Left cardiac atrium (tissue), 4 donors: ENCODE measurements at places on chromosomes 1 and 21. TPM values are rescaled to one million over a fixed set of nuclear protein-coding genes. Genes with fewer than 3 reads are reported as not detected.

The LMO4 gene
- total RNA-seq, result 50.6 TPM

The SLAMF9 gene
- not detected for total RNA-seq

The MTF1 gene
- 14.9 TPM for total RNA-seq

The OVAAL gene
- total RNA-seq, result 0.53 TPM

The LCE2C gene
- total RNA-seq, result not detected

The TCP10L gene
- total RNA-seq, result 1.9 TPM

The GPR52 gene
- 2.2 TPM for total RNA-seq

The INAVA gene
- 0.29 TPM for total RNA-seq

The PRAMEF26 gene
- total RNA-seq, result not detected

The C1orf232 gene
- not detected for total RNA-seq

The ECM1 gene
- 40.6 TPM for total RNA-seq

The TRIM67 gene
- 0.12 TPM for total RNA-seq

The OR14I1 gene
- total RNA-seq, result not detected

The CFH gene
- total RNA-seq, result 257 TPM

The MXRA8 gene
- 44.3 TPM for total RNA-seq

The VSIG8 gene
- not detected for total RNA-seq

The TMEM39B gene
- total RNA-seq, result 8.2 TPM

GRCh38 chr1:224380003-224380402 lies 23.3 kb downstream of the CNIH4 start:
- no peak for DNase-seq

DNA sequence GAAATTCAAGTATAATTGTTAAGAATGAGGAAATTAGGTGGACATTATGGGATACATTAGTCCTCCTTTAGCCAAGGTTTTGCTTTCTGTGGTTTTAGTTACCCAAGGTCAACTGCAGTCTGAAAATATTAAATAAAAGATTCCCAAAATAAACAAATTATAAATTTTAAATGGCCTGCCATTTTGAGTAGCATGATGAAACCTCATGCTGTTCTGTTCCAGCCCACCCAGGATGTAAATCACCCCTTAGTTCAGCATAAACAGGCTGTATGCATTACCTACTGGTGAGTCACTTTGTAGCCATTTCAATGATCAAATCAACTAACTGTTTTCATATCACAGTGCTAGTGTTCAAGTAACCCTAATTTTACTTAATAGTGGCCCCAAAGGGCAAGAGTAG lies 132.5 kb upstream of the LYPLAL1 start:
- no peak for DNase-seq

- DNase-seq, result no peak
Observed at GRCh38 chr1:89894210-89895201, 73.7 kb downstream of the LRRC8D start.

DNA sequence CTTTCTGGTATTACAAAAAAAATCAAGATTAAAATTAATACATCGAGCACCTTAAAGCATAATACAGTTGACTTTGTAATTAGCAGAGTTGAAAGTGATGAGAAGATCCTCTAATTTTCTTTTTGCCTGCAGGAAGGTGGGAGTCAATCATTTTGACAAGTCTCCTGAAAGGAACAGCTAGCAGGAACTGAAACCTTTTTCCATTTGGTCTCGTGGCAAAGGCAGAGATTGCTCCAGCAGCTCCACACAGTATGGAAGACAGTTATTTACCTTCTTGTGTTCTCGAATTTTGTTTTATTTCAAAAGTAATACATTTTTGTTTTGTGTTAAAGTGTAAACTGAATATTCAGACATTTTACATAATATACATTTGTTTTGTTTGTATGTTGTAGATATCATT lies 7.7 kb downstream of the S100PBP start:
- no peak for DNase-seq

DNA sequence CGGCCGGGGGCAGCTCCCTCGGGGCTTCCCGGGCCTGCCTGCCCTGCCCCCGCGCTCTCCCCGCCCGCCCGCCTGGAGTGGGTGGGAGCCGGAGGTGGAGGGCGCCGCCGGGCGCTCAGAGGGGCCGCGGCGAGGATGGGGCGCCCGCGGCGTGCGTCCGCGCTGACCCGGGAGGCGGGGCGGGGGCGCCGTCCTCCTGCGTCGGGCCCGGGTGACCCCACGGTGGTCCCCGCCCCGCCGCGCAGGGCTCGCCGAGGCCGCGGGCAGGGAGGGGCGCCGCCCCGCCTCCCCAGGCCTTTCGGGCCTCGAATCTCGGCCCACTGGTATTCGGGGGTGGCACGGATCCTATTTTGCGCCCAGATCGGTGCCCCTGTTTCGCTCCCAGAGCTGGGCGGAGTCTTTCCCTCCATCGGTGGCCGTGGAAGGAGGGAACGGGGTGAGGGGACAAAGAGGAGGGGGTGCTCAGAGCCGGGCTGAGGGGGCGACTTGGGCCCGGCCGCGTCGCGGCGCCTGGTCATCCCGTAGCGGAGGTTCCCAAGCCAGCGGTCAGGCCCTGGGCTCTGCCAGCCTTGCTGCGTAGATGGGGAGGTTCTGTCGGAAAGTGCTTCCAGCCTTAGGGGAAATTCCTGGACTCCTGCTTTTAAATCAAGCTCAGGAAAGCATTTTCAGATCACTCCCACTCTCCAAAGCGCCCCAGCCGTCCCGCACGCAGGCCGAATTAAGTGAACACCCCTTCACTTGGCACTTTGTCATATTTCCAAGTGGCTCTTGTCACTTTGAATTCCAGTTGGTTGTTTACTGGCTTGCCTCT lies 545 bp downstream of the PATJ start:
- DNase-seq, result peak; percentile 64

DNA sequence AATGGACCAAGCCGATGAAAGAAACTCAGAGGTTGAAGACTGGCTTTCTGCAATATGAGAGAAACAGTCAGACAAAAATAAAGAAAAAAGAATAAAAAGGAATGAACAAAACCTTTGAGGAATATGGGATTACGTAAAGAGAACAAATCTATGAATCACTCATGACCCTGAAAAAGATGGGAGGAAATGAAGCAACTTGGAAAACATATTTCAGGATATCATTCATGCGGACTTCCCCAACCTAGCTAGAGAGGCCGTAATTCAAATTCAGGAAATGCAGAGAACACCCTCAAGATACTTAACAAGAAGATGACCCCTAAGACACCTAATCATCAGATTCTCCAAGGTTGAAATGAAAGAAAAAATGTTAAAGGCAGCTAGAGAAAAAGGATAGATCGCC lies 705.3 kb upstream of the CHRM3 start:
- no peak for DNase-seq

- DNase-seq, result no peak
Observed at GRCh38 chr1:179295164-179295755, 1.7 kb downstream of the SOAT1 start.

DNA sequence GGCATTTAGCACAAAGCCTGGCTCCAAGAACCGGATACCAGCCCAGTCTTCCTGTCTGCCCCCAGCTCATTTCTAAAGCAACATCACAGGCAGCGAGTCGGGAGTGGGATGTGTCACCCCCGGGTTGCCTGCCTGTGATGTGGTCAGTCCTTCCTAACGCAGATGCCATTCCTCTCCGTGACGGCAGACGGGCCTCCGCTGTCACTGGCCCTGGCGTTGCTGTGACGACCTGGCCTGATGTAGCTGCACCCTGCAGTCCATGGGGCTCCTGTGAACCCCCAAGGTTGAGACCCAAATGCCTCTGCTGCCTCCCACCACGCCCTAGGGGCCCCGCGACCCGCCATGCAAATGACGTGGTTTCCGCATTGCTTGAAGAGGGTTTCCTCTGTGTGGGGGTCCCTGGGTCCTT lies 12.3 kb downstream of the TNFRSF1B start:
- DNase-seq, result peak; percentile 57

GRCh38 chr1:25679171-25679570 lies 62.6 kb downstream of the MAN1C1 start:
- no peak for DNase-seq

GRCh38 chr1:10980094-10980577 lies 32.3 kb upstream of the TARDBP start:
- peak; percentile 79 for DNase-seq

GRCh38 chr1:114986286-114986685 lies 43.3 kb upstream of the TSHB start:
- no peak for DNase-seq

- DNase-seq, result no peak
Observed at GRCh38 chr1:208089761-208090370, 154.3 kb downstream of the PLXNA2 start.

- DNase-seq, result no peak
Observed at GRCh38 chr1:185957441-185958363, 223.5 kb downstream of the HMCN1 start.

DNA sequence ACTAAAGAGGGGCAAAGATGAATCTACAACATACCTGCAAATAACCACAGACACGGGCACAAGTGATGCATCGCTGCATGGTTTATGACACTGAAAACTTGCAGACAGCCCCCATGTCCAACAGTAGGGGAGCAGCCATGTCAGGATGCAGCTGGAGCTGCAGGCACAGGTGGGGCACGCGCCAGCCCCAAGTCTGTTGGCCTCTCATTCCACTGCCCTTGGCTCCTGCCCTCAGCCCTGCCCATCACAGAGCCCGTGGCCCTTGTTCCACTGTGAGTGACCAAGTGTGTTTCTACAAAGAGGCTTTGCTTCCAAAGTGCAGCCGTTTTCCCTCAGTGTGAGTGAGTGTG lies 3.2 kb upstream of the PADI4 start:
- no peak for DNase-seq

- no peak for DNase-seq
Observed at GRCh38 chr1:54052431-54052933, 522 bp downstream of the TMEM59 start.

DNA sequence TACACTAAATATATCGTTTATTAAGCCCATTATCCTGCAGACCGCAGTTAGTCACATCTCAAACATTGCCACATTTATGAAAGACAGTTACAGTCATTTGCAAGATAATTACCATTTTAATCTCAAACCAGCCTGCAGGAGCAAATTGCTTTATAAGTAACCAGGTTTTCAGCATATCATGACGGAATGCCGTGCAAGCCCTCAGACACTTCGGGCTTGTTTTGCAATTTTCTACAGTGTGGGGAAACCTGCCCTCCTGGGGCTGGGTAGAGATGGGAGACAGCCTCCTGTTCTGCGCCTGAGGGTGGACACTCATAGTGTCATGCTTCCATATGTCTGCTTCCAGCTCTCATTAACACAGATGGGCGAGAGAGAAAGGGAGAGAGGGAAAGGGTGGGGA lies 563.9 kb downstream of the NPHP4 start:
- DNase-seq, result no peak

DNA sequence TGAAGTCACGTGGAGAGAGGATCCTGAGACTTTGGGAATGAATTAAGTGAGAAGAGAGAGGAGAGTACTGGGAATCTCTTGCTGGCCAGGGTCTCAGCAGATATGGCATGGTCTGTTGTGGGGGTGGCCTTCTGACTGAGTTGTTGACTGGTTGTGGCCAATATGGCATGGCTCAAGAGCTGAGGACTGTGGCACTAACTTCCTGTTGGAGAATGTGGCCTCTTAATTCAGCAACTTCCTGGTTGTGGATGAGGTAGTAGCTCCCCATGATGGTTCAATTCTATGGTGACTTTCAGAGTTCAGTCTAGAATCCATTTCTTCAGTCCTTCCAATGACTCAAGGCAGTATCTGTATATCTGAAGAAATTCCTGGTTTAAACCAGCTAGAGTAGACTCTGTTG lies 44.7 kb upstream of the PAXBP1 start:
- DNase-seq, result no peak

GRCh38 chr1:61979729-61980128 lies 214.9 kb upstream of the L1TD1 start:
- no peak for DNase-seq

GRCh38 chr21:16022921-16023320 lies 293.1 kb downstream of the USP25 start:
- no peak for DNase-seq

DNA sequence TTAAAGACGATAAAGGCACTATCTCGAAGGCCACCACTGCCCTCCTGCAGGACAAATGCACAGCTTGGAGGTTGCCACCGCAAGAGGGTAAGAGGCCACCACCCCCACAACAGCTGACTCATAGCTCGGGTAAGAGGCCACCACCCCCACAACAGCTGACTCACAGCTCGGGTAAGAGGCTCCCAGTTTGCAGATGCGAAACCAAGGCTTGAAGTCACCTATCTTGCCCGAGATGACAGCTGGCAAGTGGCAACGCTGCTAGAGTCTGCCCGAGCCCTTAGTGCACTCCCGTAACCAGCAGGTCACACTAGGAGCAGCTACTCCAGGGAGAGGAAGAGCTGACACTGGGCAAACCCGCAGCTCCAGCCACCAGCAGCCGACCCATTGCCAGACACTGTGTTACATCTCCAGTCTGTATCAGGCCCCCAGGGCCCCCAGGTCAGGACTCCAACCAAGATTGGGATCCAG lies 17.1 kb upstream of the SPSB1 start:
- DNase-seq, result peak; percentile 60

DNA sequence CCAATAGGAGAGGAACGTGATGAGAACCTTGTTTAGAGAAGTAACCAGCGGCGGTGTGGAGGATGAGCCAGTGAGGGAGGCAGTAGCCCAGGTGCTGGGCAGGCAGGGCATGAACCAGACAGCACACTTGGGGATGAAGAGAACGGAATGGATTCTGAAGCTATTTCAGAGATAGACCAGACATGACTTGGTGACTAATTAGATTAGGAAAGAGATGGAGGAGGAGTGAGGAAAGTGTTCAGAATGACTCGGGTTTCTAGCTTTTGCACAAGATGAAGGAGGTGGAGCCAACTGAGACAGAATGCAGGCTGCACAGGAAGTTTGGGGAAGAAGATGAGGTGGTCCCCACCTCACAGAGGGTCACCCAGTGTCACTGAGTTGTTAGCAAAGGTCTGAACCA lies 5.1 kb downstream of the PEF1 start:
- no peak for DNase-seq

DNA sequence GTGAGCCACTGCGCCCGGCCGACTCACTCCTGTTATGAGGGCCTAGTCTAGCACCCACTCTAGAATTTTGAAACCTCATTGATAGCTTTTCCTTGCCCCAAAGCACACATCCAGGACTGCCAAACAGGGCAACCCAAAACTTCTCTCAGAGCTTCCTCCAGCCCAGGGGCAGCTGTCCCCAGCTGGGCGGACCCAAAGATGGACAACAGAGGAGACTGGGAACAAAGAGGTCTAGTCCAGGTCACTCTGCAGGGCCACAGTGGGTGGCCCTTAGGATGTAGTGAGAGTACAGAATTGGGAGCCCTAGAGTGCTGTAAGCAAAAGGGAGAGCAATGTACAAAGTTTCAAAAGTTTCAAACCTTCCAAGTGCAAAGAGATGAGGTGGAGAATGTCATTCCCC lies 1.2 kb downstream of the CD34 start:
- no peak for DNase-seq
